CD4-positive, alpha-beta T cell (primary cell): ENCODE measurements at places on chromosomes 11 and 22.
A peak's percentile ranks its signal among the peaks of the same experiment; 100 is the strongest.

DNA sequence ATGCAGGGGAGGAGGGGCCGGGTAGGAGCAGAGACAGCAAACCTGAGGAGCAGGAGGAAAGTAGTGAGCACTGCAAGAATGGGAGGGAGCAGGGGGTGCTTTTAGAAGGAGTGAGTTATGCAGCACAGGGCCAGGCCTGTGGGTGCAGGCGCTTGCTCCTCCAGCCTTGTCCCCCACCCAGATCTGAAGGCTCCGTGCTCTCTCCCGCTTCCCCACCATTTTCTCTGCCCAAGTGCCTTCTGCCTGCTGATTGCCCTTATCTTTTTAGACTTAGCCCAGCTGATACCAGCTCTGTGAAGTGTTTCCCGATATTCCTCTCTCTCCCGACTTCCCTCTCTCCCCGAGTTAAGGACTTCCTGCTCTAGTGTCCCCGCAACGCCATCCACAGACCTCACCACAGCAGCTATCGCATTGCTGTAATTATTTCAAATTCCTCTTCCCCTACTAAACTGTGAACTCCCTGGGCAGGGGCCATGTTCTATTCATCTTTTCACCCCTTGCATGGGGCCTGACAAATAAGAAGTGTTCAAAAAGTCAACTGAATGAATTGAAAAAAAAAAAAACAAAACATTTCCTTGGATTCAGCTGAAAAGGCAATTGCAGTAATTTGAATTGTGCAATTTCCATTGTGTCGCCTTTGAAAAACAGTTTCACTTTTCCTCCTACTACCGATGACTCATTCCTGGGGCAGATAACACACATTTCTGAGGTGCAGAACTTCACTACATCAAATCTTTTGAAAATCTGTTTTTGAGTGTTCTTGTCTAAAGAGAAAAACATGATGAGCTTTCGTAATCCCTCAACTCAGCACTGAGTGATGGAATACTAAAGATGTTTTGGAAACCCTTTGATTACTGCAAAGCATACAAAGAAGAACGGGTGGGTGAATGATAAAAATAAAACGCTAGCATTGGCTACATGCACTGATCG, 69.7 kb upstream of the BMAL1 start:
- peaks cover 14% of the 10 kb centered on the region for H3K4me1 ChIP-seq
- no peak for DNase-seq
- H3K4me3 ChIP-seq, result peak overlapping the region; percentile 57
- no peaks in the 10 kb centered on the region for H3K27me3 ChIP-seq

- no peaks in the 10 kb centered on the region for H3K27me3 ChIP-seq
- H3K4me1 ChIP-seq, result no peaks in the 10 kb centered on the region
- no peak for DNase-seq
- H3K4me3 ChIP-seq, result no peak overlapping the region
- H3K36me3 ChIP-seq, result no peaks in the 10 kb centered on the region
Measured at GRCh38 chr11:6864438-6864837, 1.6 kb downstream of the OR10A2 start.

- H3K27ac ChIP-seq, result no peak overlapping the region
- H3K4me1 ChIP-seq, result no peaks in the 10 kb centered on the region
- H3K27me3 ChIP-seq, result no peaks in the 10 kb centered on the region
- no peak for DNase-seq
Measured at GRCh38 chr11:78922859-78923625, 348.4 kb upstream of the NARS2 start.

- DNase-seq, result no peak
- no peaks in the 10 kb centered on the region for H3K4me1 ChIP-seq
- H3K27me3 ChIP-seq, result no peaks in the 10 kb centered on the region
- no peaks in the 10 kb centered on the region for H3K36me3 ChIP-seq
- H3K4me3 ChIP-seq, result no peak overlapping the region
Measured at GRCh38 chr11:47348859-47349258, 3.6 kb downstream of the MYBPC3 start.

DNA sequence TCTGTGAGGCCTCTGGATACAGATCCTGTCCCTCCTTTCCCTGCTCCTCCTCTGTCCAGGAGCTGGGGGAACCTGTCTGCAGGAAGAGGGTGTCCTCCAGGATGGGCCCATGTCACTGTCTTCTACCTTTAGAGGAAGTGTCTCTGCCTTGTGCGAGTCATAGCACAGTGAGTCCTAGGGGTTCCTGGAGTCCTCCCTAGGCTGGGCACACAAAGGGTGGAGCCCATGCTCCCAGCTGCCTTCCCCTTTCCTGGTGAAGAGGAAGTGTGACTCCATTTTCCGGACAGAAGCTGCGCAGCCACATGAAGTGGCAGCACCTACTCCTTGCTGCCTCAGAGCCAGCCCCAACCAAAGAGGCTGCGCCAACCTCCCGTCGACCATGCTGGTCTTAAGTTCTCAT, 112.2 kb downstream of the CTTN start:
- no peak for DNase-seq
- H3K27me3 ChIP-seq, result no peaks in the 10 kb centered on the region
- H3K4me3 ChIP-seq, result no peak overlapping the region
- H3K4me1 ChIP-seq, result no peaks in the 10 kb centered on the region
- H3K36me3 ChIP-seq, result no peaks in the 10 kb centered on the region

DNA sequence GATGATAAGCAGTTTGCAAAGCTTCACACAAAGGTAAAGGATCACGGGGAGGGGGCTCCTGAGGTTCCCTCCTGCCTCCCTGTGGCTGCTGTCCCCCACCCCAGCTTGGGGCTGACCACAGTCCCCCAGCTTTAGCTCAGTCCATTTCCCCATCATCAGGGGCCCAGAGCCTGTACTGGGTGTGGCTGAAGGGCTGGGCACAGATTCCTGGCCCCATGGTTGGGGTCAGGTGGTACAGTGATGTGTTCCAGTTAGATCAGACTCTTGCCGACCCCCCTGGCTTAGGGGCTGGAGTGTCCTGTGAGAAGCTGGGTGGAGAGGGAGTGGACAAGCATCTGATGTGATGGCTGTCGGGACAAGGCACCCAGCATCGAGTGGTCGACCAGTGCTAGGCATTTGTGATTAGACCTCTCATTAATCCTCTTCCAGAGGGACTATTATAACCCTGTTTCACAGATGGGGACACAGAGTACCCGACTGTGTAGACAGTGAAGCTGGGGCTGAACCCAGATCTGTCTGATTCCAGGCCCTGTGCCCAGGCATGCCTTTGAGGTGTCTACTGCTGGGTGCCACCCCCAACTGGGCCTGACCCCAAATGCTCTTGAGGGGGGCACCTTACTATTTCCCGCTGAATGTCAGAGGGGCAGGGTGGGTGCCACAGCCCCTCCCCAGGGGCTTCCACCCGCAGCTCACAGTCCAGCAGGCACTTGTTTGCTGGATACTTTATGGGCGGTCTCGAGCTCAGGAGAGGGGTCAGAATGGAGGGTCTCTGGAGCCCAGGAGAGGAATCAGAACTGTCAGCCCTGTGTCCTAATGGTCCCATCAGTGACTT, 4.3 kb downstream of the SHANK3 start:
- H3K4me3 ChIP-seq, result no peak overlapping the region
- no peak overlapping the region for H3K27ac ChIP-seq
- H3K36me3 ChIP-seq, result no peaks in the 10 kb centered on the region
- DNase-seq, result no peak

GRCh38 chr11:563812-564578, 3.2 kb downstream of the RASSF7 start:
- H3K36me3 ChIP-seq, result peaks cover 10% of the 10 kb centered on the region
- no peaks in the 10 kb centered on the region for H3K27me3 ChIP-seq
- H3K4me1 ChIP-seq, result peaks cover 34% of the 10 kb centered on the region

DNA sequence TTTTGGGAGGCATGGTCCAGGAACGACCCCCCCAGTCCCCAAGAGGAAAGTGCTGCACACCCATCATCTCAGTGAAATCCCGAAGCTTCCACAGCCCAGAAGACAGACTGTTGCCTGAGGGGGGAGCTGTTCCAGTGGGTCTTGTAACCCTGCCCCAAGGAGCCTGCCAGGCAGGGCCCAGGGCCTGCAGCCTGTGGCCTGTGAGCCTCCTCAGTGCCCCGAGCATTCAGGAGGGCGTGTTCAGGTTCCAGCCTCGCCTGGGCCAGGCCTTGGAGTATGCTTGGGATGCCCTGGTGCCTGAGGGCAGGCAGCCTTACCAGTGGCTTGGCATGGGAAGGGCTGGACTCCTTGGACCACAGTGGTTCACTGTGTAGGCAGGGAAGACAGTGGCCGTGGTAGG, 18.0 kb upstream of the CABP2 start:
- H3K4me3 ChIP-seq, result no peak overlapping the region
- no peaks in the 10 kb centered on the region for H3K4me1 ChIP-seq
- H3K27me3 ChIP-seq, result no peaks in the 10 kb centered on the region

DNA sequence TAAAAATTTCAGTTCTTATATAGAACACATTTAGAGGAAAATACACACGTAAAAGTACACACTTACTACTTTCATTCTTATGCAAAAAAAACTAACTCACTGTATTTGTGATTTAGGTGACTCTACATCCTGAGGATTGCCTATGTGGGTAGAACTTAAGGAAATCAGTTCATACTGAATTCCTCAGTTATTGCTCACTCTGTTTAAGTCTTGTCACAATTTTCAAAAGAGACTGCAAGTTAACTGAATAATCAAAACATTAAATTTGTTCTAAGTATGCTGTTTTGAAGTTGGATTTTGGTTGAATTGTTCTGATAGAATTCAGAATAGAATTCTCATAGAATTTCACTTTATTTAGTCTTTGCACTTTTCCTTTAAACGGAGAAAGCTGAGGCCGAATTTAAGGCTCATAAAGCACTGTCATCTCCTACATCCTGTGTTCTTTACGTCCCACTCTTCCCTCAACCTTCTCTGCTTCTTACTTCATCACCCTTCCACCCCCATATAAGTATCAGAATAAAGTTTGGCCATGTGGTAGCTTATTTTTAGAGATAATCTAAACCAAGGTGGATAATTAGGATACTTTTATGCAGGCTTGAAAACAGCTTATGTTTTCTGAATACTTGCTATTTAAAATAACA, 59.8 kb downstream of the APOL5 start:
- no peaks in the 10 kb centered on the region for H3K36me3 ChIP-seq
- H3K4me1 ChIP-seq, result no peaks in the 10 kb centered on the region
- H3K27me3 ChIP-seq, result no peaks in the 10 kb centered on the region

DNA sequence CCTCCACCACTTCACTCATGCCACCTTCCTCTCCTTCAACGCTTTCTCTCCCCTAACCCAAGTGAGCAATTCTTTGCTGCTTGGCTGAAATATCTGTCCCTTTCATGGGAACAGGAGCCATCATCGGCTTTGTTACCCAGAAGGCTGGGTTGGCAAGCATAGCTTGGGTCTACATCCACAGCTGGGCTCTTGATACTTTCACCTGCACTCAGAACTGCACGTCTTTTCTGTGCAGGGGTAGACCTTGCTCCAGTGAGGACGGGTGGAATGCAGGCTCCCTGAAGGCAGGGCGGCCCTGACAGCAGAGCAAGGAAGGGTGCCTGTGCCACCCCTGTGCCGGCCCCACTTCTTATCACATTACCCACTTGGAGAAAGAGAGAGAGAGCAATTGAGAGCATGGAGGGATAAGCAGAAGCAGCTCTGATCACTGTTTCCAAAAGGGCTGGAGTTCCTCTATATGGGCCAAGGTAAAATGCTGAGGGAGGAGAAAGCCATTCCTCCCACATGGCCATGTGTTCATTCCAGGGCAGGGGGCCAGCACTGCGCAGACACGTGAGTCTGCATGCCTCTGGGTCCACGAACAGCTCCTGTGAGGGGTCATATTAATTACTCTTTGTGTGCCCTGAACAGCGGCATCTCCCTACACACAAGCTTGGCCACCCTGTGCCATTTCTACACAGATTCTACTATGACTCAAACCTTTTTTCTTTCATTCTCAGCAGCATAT, 181.8 kb downstream of the BUD13 start:
- H3K36me3 ChIP-seq, result no peaks in the 10 kb centered on the region
- H3K27me3 ChIP-seq, result no peaks in the 10 kb centered on the region
- no peak overlapping the region for H3K27ac ChIP-seq
- H3K4me1 ChIP-seq, result no peaks in the 10 kb centered on the region
- DNase-seq, result no peak

DNA sequence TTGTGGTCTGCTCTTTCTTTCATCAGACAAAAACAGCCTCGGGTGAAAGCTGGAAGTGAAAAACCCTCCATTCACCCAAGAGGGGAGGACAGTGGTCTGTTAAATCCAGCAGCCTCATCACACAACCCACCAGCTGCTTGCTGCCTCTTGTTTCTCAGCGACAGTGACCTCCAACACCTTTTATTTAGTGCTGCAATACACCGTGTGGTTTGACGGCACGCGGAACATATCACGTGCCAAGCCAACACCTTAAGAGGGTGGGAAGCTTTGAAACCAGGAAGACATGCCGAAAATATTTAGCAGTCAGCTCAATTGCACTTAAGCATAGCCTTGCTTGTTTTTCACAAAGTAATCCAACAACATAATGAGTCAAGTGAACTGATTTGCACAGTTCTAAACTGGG, 39.8 kb upstream of the POGLUT3 start:
- no peaks in the 10 kb centered on the region for H3K4me1 ChIP-seq
- H3K27me3 ChIP-seq, result no peaks in the 10 kb centered on the region
- no peak overlapping the region for H3K4me3 ChIP-seq
- DNase-seq, result no peak
- no peaks in the 10 kb centered on the region for H3K36me3 ChIP-seq

- peak overlapping the region; percentile 99 for H3K4me3 ChIP-seq
- H3K4me1 ChIP-seq, result peaks cover 35% of the 10 kb centered on the region
- DNase-seq, result no peak
- H3K27ac ChIP-seq, result no peak overlapping the region
- peaks cover 14% of the 10 kb centered on the region for H3K36me3 ChIP-seq
- no peaks in the 10 kb centered on the region for H3K27me3 ChIP-seq
Measured at GRCh38 chr11:71446942-71447688, 1.1 kb downstream of the DHCR7 start.

DNA sequence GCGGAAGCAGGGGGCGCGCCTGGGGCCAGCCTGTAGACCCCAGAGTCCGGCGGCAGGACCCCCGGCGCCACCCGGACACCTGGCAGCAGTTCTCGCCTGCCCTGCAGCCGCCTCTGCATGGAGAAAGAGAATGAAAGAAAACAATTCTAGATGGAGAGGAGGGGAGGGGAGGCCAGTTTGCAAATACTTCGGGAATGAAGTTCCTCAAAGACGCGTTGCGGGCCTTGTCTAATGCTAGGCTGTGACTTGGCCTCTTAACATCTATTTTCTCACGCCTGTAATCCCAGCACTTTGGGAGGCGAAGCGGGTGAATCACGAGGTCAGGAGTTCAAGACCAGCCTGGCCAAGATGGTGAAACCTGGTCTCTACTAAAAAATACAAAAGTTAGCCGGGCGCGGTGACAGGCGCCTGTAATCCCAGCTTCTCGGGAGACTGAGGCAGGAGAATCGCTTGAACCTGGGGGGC, 2.1 kb upstream of the BARX2 start:
- no peak for DNase-seq
- H3K27ac ChIP-seq, result no peak overlapping the region
- peaks cover 31% of the 10 kb centered on the region for H3K4me1 ChIP-seq
- H3K4me3 ChIP-seq, result no peak overlapping the region
